SK-N-DZ (cell line): ENCODE measurements at places on chromosomes 3 and 15.

GRCh38 chr3:33277193-33277882, at the start of gene FBXL2:
Gene FBXL2, plus strand, starts transcription at chr3:33277442. Its CDS starts 71 bp downstream, at chr3:33277513.
- peak; percentile 93 for DNase-seq

- DNase-seq: peak; percentile 68
Measured at GRCh38 chr3:159586571-159587202, 401.9 kb upstream of the IL12A start.

DNA sequence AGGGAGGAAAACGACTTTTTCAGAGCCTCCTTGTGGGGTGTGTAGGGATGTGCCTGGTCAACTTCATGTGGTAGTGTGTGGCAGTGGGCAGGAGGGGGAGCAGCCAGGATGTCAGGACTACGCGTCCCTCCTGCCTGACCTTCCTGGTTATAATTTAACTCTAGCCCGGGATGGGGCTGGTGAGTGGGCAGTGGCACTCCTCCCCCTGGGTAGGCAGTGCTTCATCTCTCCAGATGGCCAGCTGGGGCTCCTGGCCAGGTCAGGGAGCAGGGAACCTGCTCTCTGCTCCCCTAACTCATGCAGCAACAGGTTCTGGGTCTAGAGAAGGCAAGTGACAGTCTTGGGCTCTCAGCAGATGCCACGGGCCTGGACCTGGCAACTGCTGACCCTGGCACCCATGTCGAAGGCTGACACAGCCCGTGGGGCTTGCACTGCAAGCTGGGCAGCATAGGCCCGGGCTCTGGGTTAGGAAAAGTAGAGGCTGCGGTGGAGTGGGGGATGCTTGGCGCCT, 2.6 kb downstream of the ITIH4 start:
- no peak for DNase-seq

- no peak for DNase-seq
Measured at GRCh38 chr3:172069478-172069877, 30.1 kb downstream of the FNDC3B start.

DNA sequence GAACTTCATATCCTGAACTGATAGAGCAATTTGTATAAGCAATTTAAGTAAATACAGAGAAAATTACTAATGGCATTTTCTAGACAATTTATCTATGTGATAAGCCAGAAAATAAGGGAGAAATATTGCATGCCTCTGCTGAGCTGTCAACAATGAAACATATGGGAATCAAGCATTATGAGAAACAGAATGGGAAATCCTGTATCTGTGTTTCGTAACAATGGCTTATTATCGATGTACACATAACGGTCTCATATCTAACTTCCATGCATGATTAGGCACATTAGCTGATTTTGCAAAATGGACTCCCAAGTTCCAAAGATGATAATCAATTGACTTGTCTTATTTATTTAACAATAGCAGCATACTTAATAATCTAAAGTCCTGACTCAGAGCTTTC, 30.4 kb upstream of the KCNMB2 start:
- DNase-seq: no peak

- DNase-seq: no peak
Measured at GRCh38 chr3:42843713-42844411, 31.8 kb downstream of the CYP8B1 start.

DNA sequence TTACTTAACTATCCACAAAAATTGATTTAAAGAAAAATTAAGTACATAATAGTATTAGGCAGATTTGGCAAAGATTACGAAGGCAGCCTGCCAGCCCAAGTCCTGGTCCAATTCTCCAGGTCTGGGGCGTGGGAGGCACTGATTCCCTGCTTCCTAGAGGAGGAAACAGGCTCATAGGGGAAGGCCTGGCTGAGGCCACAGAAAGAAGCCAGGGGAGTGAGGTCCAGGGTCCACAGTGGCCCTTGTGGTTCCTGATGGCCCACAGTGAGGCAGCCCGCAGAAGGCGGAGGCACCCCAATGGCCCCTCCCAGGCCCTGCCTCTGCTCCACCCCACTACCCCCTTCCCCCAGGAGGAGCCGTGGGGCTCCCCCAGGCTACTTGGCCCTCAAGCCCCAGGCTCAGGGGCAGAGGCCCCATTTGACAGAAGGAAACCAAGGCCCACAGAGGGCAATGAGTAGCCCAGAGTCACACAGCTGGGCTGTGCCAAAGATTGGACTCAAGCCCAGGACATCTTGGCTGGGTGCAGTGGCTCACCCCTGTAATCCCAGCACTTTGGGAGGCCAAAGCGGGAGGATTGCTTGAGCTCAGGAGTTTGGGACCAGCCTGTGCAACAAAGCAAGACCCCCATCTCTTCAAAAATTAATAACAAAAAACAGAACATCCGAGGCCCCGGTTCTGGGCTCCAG, 21.0 kb downstream of the H1-8 start:
- no peak for DNase-seq

DNA sequence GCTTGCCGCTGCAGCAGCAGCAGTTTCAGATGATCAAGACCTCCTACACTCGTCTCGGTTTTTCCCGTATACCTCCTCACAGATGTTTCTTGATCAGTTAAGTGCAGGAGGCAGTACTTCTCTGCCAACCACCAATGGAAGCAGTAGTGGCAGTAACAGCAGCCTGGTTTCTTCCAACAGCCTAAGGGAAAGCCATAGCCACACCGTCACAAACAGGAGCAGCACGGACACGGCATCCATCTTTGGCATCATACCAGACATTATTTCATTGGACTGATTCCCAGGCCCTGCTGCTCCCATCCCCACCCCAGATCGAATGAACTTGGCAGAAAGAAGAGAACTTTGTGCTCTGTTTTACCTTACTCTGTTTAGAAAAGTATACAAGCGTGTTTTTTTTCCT, 17.6 kb downstream of the CALML4 start:
- DNase-seq: no peak

GRCh38 chr3:133487920-133488540, 85.5 kb upstream of the CDV3 start:
- DNase-seq: no peak

GRCh38 chr3:50662408-50662807, 12.3 kb upstream of the DOCK3 start:
- DNase-seq: no peak

DNA sequence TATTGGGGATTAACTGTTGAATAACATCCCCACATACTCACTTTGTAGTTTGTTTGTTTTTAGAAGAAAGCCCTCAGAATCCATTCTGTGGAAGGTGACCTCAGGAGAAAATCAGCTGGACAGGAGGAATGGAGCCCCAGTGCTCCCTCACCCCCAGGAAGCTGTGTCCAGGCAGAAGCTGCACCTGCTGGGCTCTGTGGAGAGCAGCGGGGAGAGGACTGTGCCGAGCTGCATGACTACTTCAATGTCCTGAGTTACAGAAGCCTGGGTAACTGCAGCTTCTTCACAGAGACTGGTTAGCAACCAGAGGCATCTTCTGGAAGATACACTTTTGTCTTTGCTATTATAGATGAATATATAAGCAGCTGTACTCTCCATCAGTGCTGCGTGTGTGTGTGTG, 14.0 kb downstream of the TIGIT start:
- DNase-seq: no peak

GRCh38 chr3:44076221-44076829, 165.4 kb upstream of the TOPAZ1 start:
- peak; percentile 76 for DNase-seq

- no peak for DNase-seq
Measured at GRCh38 chr3:142817897-142818296, 71.0 kb downstream of the PCOLCE2 start.

DNA sequence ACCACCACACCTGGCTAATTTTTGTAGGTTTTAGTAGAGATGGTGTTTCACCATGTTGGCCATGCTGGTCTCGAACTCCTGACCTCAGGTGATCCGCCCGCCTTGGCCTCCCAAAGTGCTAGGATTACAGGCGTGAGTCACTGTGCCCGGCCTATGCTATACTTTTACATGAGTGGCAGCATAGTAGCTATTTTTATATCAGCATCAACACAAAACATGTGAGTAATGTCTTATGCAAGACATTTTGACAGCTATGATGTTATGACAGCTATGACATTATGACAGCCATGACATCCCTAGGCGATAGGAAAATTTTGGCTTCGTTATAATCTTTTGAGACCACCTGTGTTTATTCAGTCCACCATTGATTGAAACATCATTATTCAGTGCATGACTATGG, 4.1 kb upstream of the NAALADL2 start:
- no peak for DNase-seq

DNA sequence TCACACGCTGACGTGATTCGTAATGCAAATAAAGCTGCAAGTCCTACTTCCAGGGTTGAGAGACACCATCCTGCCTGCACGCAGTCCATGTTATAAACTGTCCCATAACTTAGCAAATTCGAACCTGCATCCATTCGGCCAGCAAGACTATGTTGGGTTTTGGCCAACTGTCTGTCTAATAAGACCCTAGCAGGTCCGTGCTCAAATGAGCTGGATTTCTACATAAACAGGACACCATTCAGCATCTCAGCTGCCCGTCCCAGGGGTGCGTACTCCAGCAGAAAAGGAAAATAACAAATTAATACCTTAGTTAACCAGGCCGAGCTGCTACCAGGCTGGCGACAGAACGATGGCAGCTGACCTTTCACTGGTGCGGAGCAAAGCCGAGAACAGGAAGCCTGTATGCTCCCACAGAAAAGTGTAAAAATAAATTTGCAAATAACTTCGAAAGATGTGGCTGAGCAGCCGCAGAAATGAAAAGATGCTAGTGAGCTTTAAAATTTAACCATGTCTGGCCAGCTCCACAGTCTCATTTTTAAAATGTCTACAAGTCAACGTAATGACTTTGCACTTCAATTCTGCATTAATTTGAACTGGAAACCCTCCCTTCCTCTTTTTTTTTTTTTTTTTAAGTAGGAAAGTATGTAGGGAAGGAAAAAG, 97.1 kb upstream of the SNRPA1 start:
- DNase-seq: no peak

GRCh38 chr15:77239882-77240608, 169.1 kb upstream of the TSPAN3 start:
- DNase-seq: no peak

DNA sequence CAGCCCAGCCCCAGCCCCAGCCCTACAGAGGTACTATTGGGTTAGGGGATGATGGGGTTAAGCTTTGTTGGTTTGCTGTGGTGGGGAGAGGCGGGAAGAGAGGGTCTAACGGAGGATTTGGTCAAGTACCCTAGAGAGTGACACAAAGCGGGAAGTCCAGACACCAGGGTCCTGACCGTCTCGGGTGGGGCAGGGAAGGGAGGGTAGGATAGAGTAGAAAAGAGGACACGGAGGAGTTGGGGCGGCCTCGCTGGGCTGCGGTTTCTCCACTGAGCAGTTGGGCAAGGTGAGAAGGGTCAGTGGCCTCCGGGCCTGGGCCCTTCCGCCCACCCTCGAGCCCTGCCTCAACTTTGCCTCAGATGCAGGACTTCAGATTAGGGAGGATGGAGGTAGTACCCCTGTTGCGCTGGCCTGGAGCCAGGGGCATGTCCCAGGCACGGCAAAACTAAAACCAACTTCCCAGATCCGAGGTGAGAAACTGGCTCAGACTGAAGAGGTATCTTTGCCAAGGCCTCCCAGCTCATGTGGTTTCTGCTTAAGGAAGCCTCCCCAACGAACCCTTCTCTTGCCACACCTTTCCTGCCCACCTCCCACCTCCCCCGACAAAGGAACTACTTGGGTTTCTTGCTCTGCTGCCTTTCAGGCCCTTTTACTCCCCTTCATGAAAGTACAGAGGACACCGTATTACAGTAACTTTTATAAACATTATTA, 551 bp downstream of the PML start:
- DNase-seq: no peak

- no peak for DNase-seq
Measured at GRCh38 chr3:89859757-89860156, 752.3 kb downstream of the EPHA3 start.

DNA sequence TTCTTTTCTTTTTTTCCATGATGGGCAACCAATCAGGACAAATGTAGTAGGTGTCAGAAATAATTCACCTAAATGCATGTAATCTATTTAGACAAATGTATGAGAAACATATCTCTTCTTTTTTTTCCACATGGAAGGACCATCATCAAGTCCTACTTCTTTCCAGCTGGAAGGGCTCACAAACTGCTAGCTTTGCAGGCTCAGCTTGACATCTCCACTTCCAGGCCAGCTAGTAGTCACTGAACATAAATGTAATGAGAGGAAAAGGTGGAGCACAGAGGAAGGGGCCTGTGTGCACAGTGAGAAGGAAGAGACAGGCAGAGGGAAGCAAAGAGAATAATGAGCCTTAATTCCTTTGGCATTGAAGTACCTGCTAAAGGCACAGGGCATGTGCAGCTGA, 504.9 kb downstream of the MCTP2 start:
- DNase-seq: no peak

DNA sequence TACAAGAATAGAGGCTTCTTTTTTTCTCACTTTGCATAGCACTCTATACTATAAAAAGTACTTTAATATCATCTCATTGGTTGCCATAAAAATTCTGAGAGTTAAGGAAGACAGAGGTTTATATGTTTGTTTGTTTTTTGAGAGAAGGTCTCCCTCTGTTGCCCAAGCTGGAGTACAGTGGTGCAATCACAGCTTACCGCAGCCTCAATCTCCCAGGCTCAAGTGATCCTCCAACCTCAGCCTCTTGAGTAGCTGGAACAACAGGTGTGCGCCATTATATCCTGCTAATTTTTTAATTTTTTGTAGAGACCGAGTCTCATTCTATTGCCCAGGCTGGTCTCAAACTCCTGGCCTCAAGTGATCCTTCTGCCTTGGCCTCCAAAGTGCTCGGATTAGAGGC, 250.2 kb downstream of the LPP start:
- DNase-seq: no peak

DNA sequence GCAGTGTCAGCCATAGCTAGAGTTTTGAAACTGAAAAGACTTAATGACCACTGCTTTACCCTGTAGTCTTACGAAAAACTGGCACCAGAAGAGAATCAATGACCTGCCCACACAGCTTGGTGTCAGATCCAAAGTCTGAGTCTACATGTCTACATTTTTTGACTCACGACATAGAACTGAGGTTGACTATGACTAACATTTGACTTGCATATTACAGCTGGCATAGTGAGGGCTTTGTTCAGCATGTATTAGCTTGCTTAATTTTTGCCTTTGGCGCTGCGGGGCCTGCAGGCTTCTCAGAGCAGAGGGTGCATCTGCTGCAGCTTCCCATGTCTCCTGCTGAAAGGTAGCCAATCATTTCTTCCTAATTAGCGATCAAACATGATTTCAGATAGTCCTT, 167.0 kb downstream of the EBLN2 start:
- peak; percentile 10 for DNase-seq

- no peak for DNase-seq
Measured at GRCh38 chr3:180990505-180990904, 969 bp upstream of the DNAJC19 start.

GRCh38 chr3:98003306-98003969, 31.2 kb upstream of the RIOX2 start:
- DNase-seq: no peak

GRCh38 chr3:75396316-75396802, 267.8 kb upstream of the FRG2C start:
- DNase-seq: no peak

DNA sequence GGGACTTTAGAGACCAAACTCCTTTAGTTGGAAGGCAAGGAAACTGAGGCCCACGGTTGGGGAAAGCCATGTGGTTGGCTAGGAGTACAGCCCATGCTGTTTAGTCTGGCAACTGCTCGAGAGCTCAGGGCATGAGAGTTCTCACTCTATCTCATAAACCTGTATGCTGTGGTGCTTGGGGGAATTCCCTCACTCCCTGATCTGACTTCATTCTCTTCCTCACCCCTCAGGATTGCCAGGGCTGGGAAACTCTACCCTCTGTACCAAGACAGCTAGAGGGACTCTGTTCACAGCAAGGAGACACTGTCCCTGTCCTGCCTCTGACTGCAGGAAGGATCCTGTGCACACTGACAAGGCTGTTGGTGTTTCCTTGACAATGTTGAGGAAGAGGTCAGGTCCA, 230.2 kb downstream of the ZNF621 start:
- DNase-seq: no peak
